ENCODE measurements at places on chromosomes 3 and 15.

DNA sequence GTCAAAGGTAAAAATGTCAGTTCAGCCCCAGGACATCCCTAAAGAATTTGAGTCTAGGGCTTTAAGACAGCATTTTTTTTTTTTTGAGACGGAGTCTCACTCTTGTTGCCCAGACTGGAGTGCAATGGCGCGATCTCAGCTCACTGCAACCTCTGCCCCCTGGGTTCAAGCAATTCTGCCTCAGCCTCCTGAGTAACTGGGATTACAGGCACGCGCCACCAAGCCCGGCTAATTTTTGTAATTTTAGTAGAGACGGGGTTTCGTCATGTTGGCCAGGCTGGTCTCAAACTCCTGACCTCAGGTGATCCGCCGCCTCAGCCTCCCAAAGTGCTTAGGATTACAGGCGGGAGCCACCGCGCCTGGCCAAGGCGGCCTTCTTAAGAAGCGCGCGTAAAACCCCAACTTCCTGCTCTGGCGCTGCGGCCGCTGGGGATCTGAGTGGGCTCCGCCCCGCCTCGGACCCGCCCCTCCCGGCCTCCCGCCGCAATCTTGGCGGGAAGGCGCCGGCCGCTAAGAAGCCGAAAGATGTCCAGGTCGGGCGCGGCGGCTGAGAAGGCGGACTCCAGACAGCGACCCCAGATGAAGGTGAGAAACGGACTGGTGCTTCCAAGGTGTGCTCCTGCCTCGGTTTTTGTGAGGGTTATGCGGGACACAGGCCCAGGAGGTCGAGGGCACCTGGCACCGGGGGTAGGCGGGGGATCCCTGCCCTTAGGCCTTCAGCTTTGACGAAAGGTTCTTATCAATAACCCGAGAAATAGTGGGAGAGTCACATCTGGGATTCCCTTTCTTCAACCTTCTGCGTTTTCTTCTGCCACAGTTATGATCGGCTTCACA, at the start of gene WDR76:
Gene WDR76 (plus strand): TSS at position 495 of the 834 bp plus-strand sequence. CDS start 31 bp downstream, at position 526.
- DNase-seq: peak; percentile 87

- DNase-seq: no peak
Observed at GRCh38 chr3:24523988-24524727, 29.5 kb upstream of the THRB start.

- DNase-seq: no peak
Observed at GRCh38 chr3:102530415-102531181, 95.8 kb downstream of the ZPLD1 start.

- DNase-seq: no peak
Observed at GRCh38 chr15:81296186-81296585, 27.8 kb downstream of the STARD5 start.

GRCh38 chr15:101664303-101664913, 12.2 kb upstream of the TM2D3 start:
- no peak for DNase-seq

DNA sequence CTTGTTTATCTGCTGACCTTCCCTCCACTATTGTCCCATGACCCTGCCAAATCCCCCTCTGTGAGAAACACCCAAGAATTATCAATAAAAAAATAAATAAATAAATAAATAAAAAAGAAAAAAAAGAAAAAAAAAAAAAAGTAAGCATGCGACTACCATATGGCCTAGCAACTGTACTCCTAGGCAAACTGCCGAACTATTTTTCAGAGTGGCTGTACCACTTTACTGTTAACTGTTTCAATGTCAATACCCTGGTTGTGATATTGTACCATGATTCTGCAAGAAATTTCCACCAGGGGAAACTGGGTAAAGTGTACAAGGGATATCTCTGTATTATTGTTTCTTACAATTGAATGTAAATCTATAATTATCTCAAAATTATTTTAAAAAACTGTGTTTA, 41.3 kb upstream of the MAP4 start:
- no peak for DNase-seq

- DNase-seq: peak; percentile 70
Observed at GRCh38 chr15:81292523-81293001, 31.4 kb downstream of the STARD5 start.

- DNase-seq: no peak
Observed at GRCh38 chr3:170330366-170330765, 27.1 kb upstream of the SKIL start.

GRCh38 chr3:155342344-155342743, 48.9 kb upstream of the STRIT1 start:
- DNase-seq: no peak

GRCh38 chr15:86115145-86115801, 35.6 kb downstream of the AGBL1 start:
- DNase-seq: no peak

DNA sequence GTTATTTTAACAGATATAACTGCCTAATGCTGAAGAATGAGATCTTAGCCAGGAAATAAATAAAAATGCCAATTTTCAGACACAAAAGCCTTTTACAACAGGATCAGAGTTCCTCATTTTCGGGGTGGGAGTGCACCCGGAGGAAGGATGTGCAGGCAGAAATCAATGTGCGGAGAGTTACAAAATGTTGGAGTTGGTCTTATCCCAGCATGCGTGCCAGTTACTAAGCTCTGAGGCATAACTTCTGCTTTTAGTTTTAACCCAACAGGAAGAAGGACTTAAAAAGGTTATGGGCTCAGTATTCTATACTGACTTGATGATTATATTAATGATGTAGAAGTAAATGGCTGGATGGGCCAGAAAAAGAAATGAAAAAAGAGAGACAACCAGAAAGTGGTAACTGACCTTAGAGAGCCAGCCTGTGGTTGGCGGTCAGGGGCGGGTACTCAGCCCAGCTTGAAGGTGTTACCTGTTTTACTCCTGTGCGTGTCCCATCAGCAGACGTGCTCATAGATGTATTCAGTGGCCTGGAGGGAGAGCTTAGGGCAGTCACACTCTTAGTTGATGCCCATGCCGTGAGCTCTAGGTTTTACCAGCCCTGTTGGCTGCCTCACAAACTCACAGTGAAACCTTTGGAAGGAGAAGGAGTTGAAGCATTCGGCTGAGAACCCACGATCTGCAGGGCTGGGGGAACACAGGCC, 164.7 kb downstream of the SV2B start:
- DNase-seq: no peak

GRCh38 chr15:57485869-57486268, 105.8 kb upstream of the MYZAP start:
- DNase-seq: no peak

- no peak for DNase-seq
Observed at GRCh38 chr3:59412516-59412915, 362.7 kb upstream of the CFAP20DC start.

- no peak for DNase-seq
Observed at GRCh38 chr3:78825858-78826215, 942.0 kb downstream of the ROBO1 start.
